ENCODE measurements at places on chromosomes 4 and X. TPM values are rescaled to one million over a fixed set of nuclear protein-coding genes. Genes with fewer than 3 reads are reported as not detected.

ADGRG2 gene
- total RNA-seq = 0.43 TPM

MND1 gene
- total RNA-seq = 42.2 TPM

CT47A7 gene
- total RNA-seq = not detected

TMEM271 gene
- total RNA-seq = not detected

PLK4 gene
- 83.9 TPM for total RNA-seq

HERC5 gene
- total RNA-seq = 4.1 TPM

TNMD gene
- not detected for total RNA-seq

OTC gene
- total RNA-seq = not detected

CYBB gene
- not detected for total RNA-seq

RAB9B gene
- 2.2 TPM for total RNA-seq

WNK3 gene
- 36.1 TPM for total RNA-seq

ODAM gene
- not detected for total RNA-seq

ZNF595 gene
- 36.0 TPM for total RNA-seq

LDOC1 gene
- 3.7 TPM for total RNA-seq

ZDHHC15 gene
- total RNA-seq = 6.3 TPM

PCDH10 gene
- total RNA-seq = 0.15 TPM

EDA2R gene
- total RNA-seq = 8.8 TPM

HSD17B13 gene
- 0.60 TPM for total RNA-seq

PDLIM3 gene
- total RNA-seq = 1.4 TPM

SSX1 gene
- total RNA-seq = not detected

EPGN gene
- not detected for total RNA-seq

PDE6B gene
- total RNA-seq = 19.5 TPM

ANXA3 gene
- 1.7 TPM for total RNA-seq

ZNF718 gene
- 11.9 TPM for total RNA-seq

ARHGAP6 gene
- 1.1 TPM for total RNA-seq

SLC34A2 gene
- 0.12 TPM for total RNA-seq

FANCB gene
- 17.7 TPM for total RNA-seq

All from neural progenitor cell (in vitro differentiated cells).